ENCODE measurements at places on chromosomes 11 and 22.

- DNase-seq: no peak
Measured at GRCh38 chr11:74691755-74692154, 39.5 kb downstream of the CHRDL2 start.

DNA sequence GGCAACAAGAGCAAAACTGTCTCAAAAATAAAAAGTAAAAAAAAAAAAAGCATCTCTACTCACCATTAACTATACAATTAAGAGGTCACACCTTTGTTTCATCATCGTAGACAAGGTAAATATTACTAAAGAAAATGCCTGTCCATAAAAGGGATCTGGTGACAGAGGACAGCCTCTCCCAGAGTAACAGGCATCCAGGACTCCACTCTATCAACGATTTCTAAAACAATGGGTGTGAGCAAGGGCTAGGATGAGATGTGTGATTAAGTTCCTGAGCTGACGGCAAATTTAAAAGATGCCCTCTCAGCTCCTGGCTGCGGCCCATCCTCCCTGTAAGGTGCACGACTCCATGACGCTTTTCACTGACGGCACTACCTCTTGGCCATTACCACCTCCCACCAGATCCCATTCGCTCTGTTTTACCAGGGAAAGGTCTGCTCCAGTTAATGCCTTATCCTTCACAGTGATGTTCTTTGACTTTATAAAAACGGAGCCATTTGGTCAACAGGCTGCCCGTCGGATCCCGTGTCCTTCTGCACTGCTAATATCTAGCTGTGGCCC, 2.3 kb upstream of the TMEM45B start:
- DNase-seq: no peak

- no peak for DNase-seq
Measured at GRCh38 chr11:299081-299891, at the start of gene IFITM5. IFITM5 (minus strand) TSS chr11:299526; CDS start chr11:299490, 36 bp downstream.

- DNase-seq: no peak
Measured at GRCh38 chr11:72630104-72630852, 43.9 kb downstream of the PDE2A start.

DNA sequence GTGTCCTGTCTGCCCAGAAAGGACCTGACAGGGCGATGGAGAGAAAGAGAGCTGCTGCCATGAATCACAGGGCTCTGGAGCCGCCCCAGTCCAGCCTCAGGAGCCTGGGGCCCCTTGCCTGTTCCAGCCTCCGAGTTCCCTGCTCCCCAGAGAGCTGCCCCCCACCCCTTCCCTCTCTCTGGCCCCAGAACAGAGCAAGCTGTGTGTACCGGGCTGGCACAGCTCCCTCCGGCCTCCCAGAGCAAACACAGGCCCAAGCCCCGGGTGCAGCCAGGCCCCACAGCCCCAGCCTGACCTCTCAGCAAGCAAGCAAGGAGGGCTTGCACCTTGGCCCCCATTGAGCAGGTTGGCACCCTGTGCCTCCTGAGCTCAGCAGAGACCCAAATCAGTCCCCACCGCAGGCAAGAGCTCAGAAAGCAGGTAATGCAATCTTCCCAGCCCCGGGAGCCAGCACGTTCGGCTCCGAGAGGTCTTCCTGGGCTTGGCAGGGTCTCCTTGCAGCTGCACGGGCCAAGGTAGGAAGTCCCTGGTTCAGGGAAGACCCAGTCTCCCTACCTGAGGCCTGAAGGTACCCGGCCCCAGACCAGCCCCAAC, 1.4 kb downstream of the PACSIN3 start:
- peak; percentile 61 for DNase-seq

DNA sequence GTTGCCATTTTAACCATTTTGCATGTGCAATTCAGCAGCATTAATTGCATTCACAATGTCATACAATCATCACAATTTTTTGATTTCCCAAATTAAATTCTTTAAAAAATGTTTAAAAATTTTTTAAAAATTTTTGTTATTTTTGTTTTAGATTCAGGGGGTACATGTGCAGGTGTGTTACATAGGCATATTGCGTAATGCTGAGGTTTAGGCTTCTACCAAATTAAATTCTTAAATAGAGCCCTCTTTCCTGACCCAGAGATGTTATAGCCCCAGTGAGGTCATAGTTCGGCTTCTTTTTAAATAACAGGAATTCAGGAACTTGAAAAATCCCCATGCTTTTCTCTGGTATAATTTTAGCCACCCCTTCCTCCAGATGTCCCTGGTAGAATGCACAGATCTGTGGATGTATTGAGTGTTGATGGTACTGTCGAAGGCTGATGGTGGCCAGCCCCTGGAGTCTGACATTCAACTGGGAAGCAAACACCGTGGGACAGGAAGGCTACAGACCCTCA, 11.3 kb upstream of the AMPD3 start:
- DNase-seq: no peak
